ENCODE measurements at places on chromosomes 6 and 20.

- no peak for DNase-seq
These were observed 6.0 kb downstream of the CNPY3 start for GRCh38 chr6:42935322-42935721.

GRCh38 chr20:59451641-59452040, 151.2 kb downstream of the EDN3 start:
- DNase-seq: no peak

DNA sequence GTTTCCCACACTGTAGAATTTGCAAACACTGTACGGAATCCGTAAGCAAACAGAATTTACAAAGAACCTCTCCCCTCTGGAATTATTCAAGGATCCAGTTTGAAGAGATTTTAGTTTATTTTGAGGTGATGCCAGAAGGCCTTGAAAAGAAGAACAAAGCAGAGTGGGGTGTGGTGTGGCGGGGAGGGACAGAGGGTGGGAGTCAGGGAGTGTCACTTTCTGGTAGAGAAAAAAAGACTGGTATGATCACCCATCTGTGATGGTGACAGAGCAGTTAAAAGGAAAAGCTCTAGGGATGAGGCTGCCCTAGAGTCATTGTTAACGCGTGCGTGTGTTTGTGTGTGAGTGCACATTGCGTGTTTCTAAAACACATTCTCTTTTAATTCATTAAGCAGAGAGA, 97.0 kb upstream of the F13A1 start:
- DNase-seq: no peak

DNA sequence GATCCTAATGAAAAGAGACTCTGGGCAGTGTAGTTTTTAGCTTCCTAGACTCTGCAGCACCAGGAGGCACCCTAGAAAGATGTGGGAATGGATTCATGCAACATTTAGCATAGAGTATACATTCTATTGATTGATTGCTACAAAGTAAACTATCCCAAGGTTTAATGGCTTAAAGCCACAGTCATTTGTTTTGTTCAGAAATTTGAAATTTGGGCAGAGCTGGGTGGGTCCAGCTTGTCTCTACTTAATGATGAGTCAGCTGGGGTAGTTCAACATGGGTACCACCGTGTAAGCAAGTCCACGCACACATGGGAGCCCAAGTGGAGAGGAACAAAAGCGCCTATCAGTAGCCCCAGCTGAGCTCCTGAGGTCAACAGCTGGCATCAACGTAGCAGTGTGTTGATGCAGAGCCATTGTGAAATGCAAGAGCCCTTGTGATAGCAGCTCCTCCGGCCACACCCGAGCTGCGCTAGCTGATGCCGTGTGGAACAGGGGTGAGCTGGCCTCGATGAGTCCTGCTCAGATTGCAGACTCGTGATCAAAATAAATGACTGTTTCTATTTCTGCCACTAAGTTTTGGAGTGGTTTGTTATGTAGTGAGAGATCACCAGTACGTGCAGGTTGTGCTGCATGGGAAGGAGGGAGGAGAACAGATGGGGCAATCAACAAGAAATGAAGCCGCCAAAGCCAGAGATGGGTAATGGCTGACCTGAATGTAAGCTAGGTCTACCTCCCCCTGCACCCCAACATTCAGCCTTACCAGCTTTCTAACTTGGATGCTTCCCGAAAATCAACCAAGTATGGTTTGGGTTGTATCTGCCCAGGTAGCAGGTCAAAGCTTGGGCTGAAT, 45.7 kb upstream of the TRAF3IP2 start:
- no peak for DNase-seq

GRCh38 chr6:40253420-40253819, 319.2 kb upstream of the MOCS1 start:
- DNase-seq: no peak

DNA sequence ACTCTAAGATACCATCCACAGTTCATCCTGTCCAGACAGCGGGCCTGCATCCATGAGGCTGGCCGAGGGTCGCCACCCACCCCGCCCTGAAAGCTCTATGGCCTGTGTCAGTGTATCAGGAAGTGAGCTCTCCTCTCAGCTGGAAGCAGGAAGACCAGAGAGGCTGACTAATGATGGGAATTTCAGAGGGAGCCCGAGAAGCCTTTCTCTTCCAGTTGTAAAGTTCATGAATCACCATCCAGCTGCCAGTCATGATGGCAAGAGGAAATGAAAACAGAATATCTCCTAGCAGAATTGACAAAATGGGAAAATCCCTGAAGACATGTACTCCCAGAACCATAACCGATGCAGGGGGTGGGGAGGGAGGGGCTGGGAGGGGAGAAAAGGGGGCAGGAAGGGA, 109.6 kb upstream of the RPS6KA2 start:
- DNase-seq: no peak

- no peak for DNase-seq
These were observed 63.1 kb downstream of the NRN1 start for GRCh38 chr6:5943591-5943990.

- no peak for DNase-seq
These were observed 52.9 kb upstream of the BTN3A2 start for GRCh38 chr6:26312096-26312463.

DNA sequence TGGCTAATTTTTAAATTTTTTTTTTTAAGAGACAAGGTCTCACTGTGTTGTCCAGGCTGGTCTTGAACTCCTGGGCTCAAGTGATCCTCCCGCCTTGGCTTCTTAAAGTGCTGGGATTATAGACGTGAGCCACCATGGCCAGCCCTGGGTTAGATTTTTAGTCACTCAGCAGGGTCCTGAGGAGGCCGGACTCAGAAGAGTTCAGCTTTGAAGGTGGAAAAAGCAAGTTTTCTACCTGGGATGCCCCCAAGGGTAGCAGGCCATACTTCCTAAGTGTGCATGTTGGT, 44.2 kb downstream of the FGD2 start:
- no peak for DNase-seq

DNA sequence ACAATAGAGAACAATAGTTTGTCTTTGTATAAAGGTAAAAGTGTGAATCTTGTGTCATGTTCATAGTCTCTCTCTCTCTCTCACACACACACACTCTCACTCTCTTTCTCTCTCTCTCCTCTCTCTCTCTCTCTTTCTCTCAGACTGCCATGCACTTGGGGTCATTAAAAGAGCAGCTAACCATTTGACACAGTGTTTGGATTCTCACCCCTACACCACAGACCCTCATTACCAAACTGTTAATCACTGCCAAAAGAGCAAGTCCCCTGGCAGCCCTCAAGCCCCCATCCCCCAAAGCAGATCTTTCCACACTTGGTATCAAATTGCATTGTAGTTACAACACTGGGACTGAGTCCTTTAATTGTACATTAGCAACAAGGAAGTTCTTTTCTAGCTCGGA, 305.8 kb upstream of the RSPO3 start:
- DNase-seq: no peak

DNA sequence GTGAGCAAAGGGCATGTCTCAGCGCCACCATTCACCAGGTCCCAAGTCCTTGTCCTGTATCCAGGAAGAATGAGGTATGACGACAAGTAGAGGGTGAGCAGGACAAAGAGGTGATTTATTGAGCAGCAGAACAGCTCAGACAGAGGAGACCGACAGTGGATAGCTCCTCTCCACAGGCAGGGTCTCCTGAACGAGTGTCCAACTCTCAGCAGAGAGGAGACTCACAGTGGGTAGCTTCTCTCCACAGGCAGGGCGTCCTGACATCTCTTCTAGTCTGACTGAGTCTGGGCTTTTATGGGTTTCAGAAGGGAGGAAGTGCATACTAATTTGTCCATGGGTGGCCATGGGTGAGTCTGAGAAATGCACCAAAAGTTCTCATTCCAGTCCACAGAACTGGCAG, 204.7 kb downstream of the ANKRD60 start:
- DNase-seq: no peak

GRCh38 chr6:43338243-43338642, 29.6 kb upstream of the CRIP3 start:
- DNase-seq: peak; percentile 29

GRCh38 chr6:168243812-168244376, 75.7 kb downstream of the DACT2 start:
- no peak for DNase-seq

GRCh38 chr6:160041608-160042007, 72.7 kb downstream of the IGF2R start:
- no peak for DNase-seq

DNA sequence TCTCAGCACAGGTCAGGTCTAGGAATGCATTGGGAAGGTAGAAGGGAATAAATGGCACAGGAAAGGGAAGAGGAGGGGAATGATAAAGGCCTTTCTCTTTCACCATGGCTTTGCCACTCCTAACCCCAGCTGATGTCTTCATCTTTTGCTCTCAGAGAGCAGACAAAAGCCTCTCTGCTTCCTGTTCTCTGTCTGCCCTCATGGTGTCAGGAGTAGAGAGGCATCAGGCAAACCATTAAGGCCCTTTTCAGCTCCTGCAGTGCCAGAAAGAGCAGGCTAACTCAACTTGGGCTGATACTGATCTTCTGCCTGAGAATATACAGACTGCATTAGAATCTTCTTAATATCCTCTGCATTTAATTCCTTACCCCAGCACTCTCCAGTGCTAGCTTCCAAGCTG, 48.0 kb upstream of the STXBP5 start:
- no peak for DNase-seq

DNA sequence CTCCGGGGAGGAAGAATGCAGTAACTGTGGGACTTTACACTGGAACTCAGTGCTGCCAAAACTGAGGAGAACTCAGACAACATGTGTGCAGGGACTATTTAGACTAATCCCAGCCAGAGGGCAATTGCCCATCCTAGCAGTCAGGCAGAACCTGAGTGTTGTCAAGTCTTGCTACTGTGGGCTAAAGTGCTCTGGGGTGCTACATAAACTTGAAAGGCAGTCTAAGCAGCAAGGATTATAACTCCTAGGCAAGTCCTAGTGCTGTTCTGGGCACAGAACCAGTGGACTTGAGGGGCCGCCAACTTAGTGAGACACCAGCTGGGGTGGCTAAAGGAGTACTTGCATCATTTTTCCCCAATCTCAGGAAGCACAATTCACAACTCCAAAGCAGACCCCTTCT, 363.8 kb upstream of the PTCHD4 start:
- DNase-seq: no peak
